GM18507 (cell line): ENCODE measurements at places on chromosomes 7 and 10.

GRCh38 chr7:100221767-100222444 is 2.2 kb downstream of the PVRIG start:
- no peak for DNase-seq

DNA sequence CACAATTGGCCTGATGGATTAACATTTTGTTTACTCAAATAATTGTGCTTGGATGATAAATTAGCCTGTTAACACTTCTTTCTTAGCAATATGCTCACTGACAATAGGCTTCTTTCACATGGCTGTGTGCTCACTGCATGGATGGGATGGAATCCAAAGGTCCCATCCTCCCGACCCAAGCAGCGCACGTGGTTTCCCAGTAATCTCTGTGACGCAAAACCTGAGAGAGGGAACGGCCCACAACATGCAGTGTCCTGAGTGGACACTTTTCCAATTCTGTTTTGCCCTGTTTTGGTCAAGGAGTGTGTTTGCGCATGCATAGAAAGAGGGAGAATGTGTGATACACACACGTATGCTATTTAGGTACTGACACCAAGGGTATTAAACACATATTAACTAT is 42.1 kb upstream of the RASGEF1A start:
- no peak for DNase-seq

DNA sequence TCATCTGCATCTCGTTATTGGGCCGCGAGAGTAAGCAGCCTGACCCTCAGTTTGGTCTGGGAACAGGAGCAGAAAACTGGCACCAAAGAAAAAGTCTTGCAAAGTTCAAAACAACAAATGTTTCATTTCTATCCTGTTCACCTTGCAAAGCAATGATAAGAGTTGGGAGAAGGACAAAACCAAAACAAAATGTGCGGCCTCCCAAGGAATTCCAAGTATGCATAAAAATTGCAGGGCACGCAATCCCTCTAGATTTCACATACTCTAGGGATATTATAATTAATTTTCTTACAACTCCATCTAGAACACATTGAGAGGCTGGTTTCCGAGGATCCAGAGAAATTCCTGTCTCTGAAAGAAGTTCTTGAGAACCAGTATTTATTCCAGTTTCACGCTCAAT is 20.1 kb downstream of the CHUK start:
- no peak for DNase-seq

DNA sequence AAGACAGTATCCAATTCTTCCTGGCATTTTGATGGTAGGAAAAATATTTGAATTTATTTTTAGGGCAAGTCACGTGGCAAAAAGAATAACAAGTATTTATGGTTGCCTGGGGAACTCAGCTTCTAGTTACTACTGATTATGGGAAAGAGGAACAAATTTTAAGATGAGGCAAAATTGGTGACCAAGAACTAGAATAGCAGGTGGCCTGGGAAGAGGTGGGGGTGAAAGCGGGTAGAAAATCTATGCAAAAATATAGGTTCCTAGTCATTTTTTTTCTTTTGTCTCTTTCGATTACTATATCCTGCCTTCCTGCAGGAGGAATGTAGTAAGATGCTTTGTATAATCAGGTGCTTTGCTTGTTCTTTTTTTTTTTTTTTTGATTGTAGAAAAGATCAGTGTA is 27.8 kb downstream of the ENTPD1 start:
- no peak for DNase-seq

DNA sequence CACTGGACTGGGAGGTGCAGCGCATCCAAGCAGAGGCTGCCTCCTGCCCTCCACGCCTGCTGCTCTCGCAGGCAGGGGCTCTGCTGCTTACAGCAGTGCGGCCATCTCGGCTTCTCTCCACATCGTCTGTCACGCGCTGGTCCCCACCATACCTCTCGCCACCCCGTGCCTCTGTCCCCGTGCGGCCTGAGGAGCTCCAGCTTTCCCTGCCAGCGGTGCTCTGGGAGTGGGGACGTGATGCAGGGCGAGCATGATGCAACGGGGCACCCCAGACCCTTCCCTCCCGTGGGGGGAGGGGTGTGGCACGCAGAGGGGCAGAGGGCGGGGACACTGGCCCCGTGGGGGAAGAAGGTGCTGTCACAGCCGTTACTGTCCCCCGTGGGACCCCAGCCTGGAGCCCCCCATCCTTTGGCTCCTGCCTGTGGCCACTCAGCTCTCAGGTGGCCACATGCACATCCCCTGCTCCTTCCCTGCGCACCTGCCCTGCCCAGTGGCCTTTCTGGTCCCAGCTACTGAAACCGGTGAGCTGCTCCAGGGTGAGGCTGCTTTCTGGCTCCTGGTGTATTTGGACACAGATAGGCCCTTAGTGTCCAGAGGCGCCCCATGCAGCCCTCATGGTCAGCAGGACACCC is 9.0 kb downstream of the GET4 start:
- DNase-seq: no peak

DNA sequence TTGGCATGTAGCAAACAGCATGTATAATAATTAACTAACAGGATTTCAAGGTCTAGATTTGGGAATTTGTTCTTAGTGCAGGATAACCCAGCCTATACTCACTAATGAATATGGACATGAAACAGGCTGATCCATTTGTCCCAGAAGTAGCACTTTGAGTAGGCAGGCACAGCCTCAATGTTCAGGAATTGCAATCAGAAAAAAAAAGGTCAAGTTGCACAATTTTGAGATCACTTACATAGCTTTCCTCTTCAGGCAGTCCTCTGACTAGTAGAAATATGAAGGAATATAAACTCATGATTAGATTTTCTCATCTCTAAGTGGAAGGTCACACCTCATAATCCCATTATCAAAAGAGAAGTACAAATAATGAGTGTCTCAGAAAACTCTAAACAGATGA is 921.4 kb upstream of the CELF2 start:
- DNase-seq: no peak

DNA sequence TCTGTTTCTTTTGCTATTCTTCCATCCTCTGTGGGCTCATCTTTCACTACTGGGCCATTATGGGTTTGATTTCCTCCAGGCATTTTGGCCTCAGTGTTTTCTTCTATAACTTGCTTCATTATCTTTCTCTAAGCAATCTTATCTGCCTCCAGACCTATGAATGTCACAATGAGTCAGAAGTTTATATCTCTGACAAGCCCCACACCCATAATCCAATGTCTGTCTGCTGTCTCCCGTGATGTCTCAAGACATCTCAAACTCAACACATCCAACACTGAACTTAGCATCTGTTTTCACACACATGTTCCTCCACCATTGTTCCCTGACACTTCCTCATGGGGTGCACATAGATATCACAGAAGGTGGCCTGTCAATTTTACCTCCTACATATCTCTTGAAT is 46.7 kb upstream of the RHOBTB1 start:
- DNase-seq: no peak

DNA sequence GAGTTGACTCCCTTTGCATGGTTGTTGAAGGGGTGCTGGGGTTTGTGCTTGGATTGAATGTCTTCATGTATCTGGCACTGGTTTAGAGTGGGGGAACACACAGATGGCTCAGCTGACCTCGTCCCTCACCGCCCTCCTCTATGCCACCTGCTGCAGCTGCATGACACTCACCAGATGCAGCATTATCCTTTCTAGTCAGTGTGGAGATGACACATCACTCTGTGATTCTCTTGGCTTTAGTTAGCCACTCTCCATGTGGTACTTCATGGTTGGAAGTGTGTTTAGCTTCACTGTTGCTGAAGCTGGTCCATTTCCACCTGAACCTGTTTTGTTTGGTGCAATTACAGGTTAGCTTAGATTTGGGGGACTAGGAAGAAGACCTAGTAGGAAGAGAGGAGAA is 56.3 kb upstream of the BMPER start:
- no peak for DNase-seq
